ENCODE measurements at places on chromosomes 3 and 15.

DNA sequence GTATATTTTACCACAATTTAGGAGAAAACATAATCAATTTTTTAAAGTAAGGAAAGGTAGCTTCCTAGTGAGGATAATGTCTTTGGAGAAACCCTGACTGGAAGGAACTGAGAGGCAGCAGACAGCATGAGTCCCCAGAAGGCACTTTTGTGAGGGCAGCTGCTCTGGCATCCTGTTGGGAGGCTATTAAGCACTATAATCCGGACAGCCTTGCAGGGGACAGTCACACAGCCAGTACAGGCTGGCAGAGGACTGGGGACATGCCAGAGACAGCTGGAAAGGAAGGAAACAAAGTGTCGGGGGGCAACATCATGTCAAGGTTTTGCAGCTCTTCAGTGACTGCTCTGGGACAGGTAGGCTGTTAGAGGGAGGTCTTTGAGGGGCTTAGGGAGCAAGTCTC is 15.7 kb downstream of the ACAN start:
- no peak for DNase-seq

DNA sequence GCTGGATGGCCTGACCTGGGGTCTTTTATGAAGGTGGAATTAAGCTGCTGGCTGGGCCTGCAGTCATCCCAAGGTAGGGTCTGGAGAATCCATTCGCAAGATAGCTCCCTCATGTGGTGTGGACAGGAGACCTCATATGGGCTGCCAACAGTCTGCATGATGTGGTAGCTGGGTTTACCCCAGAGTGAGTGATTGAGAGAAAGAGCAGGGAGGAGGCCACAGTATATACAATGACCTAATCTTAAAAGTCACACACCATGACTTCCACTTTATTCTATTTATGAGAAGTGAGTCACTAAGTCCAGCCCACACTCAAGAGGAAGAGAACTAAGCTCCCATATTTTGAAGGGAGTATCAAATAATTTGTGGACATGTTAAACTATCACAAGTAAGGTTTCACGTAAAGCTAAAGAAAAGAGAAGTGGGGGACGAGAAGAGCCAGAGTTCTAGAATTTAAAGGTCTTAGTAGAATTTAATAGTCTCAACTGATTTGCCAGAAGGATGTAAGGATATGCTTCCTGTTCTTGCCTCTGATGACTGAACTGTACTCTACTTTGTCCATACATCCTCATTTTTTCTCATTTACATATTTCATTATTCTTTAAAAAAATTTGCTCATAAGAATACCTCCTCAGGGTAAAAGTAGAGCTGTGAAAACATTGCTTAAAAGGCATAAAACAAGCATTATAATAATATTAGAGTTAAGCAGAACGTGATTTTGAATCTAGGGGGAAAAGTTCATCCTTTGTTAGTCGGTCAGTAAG is 184.4 kb downstream of the PEX5L start:
- DNase-seq: no peak

DNA sequence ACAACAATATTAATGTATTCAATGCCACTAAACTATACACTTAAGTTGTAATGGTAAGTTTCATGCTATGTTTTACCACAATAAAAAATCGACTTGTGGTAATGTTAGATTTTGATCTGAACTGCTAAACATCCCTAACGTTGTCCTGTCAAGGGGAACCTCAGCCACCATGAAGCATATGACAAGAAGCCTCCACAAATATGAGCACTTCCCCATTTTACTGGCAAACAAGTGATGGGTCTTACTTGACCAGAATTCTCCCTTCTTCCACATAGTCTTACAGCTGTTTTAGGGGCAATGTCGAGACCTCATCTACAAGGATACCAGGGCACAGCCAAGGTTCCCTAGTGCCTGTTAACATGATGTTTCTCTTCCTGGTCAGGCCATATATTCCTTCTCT is 124.2 kb upstream of the ABI3BP start:
- DNase-seq: no peak

- DNase-seq: no peak
Observed at GRCh38 chr15:70056091-70056680, 41.5 kb downstream of the TLE3 start.

GRCh38 chr3:42438193-42438592 is 27.8 kb upstream of the LYZL4 start:
- no peak for DNase-seq

- DNase-seq: no peak
Observed at GRCh38 chr3:99666201-99666600, 27.8 kb downstream of the COL8A1 start.

DNA sequence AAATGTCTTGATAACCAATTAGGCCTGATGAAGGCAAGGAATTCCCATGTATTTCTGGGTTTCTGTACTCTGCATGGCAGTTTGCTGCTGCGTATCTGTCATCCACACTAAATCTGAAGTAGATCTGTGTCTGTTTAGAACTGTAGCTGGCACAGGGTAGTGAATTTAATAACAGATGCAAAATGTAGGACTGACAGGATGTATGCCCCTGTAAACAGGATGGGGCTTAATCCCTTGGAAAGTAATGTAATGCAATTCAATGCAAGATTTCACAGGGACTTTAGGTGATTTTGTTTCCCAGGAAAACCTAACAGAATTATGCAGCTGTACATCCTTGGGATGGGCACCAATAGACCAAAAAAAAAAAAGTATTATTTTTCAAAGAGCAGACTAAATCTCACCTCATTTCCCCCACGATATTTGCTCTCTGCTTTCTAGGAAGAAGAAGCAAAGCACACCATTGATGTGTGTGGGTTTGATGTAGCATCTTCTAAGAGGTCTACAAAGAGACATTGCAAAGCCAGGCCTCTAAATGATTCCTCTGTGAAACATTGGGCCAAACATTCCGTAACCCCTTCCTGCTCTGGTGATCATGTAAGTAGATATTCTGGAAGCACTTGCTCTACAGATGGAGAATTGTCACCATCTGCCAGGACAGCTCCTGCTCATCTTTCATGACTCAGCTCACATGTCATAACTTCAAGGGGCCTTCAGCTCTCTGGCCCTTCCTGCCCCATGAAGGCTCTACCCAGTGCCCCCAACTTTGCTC is 464.3 kb upstream of the RGMA start:
- no peak for DNase-seq

GRCh38 chr3:135337192-135337591 is 542.1 kb downstream of the EPHB1 start:
- DNase-seq: no peak

GRCh38 chr15:80694611-80695098 is 455 bp upstream of the ABHD17C start:
- DNase-seq: no peak

DNA sequence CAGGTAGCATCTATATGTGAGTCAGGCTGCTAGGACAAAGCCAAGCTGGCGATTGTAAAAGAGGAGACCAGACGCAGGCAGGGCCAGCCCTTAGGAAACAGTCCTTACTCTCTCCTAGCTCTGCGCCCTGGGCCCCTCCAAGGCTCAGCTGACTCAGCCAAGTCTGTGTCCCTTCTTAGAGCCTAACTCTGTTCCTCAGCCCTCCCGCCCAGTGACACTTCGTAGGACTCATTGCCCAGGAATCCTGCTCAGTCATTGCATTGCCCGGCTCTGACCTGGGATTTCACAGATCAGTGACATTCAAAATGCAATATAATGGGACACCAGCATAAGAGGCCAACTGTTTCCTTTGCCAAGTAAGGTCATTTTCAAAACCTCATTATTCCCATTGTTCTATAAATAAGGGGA is 244.2 kb downstream of the TLE3 start:
- DNase-seq: peak; percentile 91

DNA sequence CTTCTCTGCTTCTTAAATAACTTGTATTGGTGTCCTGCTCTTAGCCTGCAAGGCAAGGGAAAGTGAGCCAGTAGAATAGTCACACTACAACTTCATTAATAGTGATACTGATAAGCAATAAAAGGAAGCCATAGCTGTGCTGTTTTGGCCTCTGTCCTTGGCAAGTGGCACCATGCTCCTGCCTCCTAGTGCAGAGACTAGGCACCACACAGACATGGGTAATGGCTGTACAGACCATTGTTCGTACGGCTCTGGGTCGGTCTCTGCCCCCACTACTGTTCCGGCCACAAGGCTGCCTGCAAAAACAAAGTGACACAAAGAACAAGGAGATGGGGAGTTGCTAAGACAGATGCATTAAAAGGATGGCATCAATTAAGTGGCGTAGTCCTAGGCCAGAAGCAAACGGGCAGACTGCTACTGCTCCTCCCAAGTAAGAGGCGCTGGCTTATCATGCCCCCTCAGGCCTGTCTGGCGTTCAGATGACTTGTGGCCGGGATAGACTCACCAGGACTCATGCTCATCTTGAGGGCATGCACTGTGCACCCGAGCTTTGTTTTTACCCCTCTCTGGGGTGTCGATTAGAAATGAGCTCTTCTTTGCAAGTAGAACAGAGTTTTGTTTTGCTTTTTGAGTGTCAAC is 75.6 kb downstream of the TRAK1 start:
- DNase-seq: no peak

DNA sequence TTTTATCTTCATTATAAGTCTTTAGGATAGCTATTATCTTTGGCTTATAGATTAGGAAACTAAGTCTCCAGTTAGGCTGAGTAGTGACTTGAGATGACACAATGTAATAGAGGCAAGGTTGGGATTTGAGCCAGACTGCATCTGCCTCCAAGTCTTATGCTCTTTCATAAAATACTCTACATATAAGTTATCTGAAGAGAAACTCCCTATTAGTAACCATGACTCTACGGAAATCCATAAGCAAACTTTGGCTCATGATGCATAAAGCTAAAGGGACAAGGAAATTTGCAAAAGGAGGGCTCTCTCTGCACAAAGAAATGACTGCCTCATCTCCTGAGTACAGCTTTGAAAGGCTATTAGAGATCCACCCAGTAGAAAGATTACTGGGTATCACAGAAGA is 77.6 kb upstream of the FRMD4B start:
- DNase-seq: no peak
